ENCODE measurements at places on chromosomes 3 and 15.

DNA sequence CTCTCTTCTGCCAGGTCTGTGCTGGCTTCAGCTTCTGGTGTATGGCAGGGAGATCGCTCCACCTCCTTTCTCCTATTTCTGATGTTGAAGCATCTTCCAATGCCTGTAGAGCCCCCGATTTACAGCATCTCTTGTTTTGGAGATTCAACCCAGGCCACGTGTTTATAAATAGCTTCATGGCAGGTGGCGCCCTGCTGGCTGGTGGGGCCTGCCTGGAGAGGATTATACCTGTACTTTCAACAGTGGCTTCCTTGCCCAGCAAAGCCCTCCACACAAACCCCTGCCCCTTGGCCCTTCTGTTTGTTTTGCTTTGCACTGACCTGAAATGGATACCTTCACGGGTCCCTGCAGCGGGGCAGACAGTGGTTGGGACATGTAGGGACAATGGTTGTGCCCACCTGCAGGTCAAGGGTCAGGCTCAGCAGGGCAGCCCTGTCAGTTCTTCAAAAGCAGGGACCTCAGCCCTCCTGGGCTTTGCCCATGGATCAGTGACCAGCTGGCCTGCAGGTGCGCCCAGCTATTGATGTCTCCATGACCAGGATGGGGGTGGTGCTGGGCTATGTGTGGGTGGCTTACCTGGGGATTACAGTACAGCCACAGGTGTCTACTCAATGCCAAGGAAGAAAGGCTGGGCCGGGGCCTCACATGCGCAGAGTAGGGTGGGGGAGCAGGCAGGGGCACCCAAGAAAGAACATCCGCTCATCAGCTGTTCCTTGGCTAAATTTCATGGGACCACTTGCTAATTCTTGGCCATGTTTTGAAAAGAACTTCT, 112.7 kb upstream of the PRR23C start:
- no peak for DNase-seq

- no peak for DNase-seq
These were observed 177.0 kb downstream of the ZBBX start for GRCh38 chr3:167203062-167203461.

- DNase-seq, result peak; percentile 8
These were observed 220.9 kb upstream of the CDIN1 start for GRCh38 chr15:36358523-36358922.

- DNase-seq, result peak; percentile 93
These were observed 630.1 kb upstream of the KCNMB2 start for GRCh38 chr3:177906126-177906511.
